ENCODE measurements at places on chromosomes 6 and 20. TPM values are rescaled to one million over a fixed set of nuclear protein-coding genes. Genes with fewer than 3 reads are reported as not detected.

MATN4 gene
- not detected for total RNA-seq

TRAPPC3L gene
- not detected for total RNA-seq

CRISP3 gene
- not detected for total RNA-seq

VWA7 gene
- not detected for total RNA-seq

SLA2 gene
- under 0.01 TPM for total RNA-seq

KCNB1 gene
- total RNA-seq: not detected

PNPLA1 gene
- not detected for total RNA-seq

MGME1 gene
- 14.1 TPM for total RNA-seq

ZCCHC3 gene
- total RNA-seq: 12.7 TPM

BPIFB2 gene
- not detected for total RNA-seq

PAK5 gene
- total RNA-seq: not detected

MUCL3 gene
- total RNA-seq: not detected

MAPK13 gene
- total RNA-seq: 0.36 TPM

FRS3 gene
- total RNA-seq: 1.00 TPM

AKAP7 gene
- total RNA-seq: 18.9 TPM

ZNF165 gene
- 0.36 TPM for total RNA-seq

SMAP1 gene
- total RNA-seq: 18.9 TPM

PGBD1 gene
- total RNA-seq: 5.7 TPM

JPH2 gene
- 2.5 TPM for total RNA-seq
